ENCODE measurements at places on chromosomes 1 and 21. TPM values are rescaled to one million over a fixed set of nuclear protein-coding genes. Genes with fewer than 3 reads are reported as not detected.

- H3K27me3 ChIP-seq, result peaks cover 29% of the 10 kb centered on the region
- H3K4me1 ChIP-seq, result peaks cover 6% of the 10 kb centered on the region
- H3K36me3 ChIP-seq, result no peaks in the 10 kb centered on the region
- no peak overlapping the region for H3K4me3 ChIP-seq
- no peak overlapping the region for H3K27ac ChIP-seq
- peak; percentile 2 for DNase-seq
These were observed 58.9 kb upstream of the ADARB1 start for GRCh38 chr21:45015469-45015860.

- H3K4me1 ChIP-seq, result peaks cover 59% of the 10 kb centered on the region
- H3K36me3 ChIP-seq, result no peaks in the 10 kb centered on the region
- no peak overlapping the region for H3K4me3 ChIP-seq
- H3K27me3 ChIP-seq, result peaks cover 30% of the 10 kb centered on the region
- H3K27ac ChIP-seq, result peak overlapping the region; percentile 13
These were observed 12.2 kb upstream of the FASLG start for GRCh38 chr1:172646653-172647052.

- no peak for DNase-seq
- no peaks in the 10 kb centered on the region for H3K27me3 ChIP-seq
- H3K27ac ChIP-seq, result peak overlapping the region; percentile 13
- H3K4me1 ChIP-seq, result peaks cover 71% of the 10 kb centered on the region
- H3K4me3 ChIP-seq, result no peak overlapping the region
These were observed 79.4 kb downstream of the CAPZB start for GRCh38 chr1:19405761-19406487.

DNA sequence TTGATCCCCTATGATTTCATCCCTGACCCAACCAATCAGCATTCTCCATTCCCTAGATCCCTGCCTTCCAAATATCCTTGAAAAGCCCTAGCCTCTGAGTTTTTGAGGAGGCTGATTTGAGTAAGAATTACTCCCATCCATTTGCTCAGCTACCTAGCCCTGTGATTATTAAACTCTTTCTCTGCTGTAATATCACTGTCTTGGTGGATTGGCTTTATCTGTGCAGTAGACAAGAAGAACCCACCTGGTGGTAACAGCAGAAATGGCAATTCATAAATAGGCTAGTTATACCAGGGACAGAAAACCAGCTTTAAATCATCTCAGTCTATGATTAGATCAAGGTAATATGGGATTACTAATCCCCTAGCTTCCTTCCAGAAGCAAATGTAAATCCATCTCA is 13.0 kb downstream of the IL20 start:
- no peak overlapping the region for H3K27ac ChIP-seq
- no peak for DNase-seq
- H3K4me3 ChIP-seq, result no peak overlapping the region
- H3K4me1 ChIP-seq, result peaks cover 10% of the 10 kb centered on the region
- peaks cover 13% of the 10 kb centered on the region for H3K36me3 ChIP-seq

KRTCAP2 gene
- total RNA-seq, result 125 TPM

DNA sequence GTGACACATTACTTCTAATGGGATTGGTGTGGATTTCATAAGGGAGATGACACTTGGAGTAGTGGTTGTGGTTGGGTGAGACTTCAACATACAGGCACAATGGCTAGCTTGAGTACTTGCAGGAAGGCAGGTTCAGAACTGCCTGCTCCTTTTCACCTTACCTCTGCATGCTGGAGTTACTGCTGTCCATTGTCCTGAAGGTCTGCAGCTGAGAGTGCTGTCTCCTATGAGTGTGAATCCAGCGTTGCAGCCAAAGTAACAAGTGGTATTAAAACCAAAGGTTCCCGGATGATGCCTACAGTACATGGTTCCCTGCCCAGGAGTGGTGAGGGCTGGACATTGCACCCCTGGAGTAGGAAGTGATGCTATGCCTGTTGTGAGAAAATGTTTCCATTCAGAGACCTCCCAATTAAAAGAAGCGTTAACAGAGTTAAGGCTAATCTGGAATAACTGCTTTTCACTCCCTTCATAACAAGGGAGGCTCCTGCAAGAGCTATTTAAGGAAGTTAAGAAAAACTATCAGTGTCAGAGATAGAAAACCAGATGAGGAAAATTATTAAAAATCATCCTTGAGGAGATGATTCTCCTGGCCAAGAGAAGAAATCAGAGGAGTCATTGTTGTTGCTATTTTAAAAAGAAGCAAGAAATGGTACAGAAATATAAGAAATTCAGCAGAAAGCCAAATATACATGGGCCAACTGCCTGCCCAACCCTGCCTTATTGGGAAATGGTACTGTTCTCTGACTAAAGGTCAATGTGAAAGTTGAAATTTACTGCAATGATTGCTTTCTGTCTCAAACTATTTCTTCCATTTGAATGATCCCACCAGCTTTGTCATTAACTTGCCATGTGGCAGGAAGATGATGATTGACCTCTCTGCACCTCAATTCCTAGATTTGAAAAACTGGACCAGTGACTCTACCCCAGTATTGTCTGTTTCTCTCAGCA is 9.8 kb upstream of the F5 start:
- no peak overlapping the region for H3K27ac ChIP-seq
- H3K4me3 ChIP-seq, result no peak overlapping the region
- H3K36me3 ChIP-seq, result peaks cover 3% of the 10 kb centered on the region
- peak; percentile 57 for DNase-seq
- H3K4me1 ChIP-seq, result peaks cover 62% of the 10 kb centered on the region

DNA sequence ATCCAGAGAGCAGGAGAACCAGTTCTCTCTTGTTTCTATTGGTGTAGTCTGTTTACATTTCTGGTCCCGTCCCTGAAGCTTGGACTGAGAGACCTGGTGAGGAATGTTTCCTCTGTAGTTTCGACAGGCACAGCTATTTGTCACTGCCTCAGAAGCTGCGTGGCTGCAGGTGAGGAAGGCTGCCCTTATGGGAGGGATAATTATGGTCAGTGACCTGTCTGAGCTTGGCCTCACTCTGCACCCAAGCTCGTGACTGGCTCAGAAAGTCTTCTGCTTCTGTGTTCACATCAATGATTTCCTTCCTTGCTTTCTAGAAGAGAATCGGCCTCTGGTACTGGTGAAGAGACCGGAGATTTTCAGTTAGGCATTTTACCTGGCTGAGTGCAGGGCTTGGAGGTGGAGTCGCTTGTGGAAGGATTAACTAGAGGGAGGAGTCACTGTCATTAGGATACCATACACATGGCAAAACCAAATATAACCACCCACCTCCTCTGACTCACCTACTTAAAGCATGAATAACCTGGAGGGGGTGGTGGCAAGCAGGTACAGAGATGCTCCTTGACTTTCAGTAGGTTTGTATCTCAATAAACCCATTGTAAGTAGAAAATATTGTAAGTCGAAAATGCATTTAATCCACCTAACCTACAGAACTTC is 19.9 kb upstream of the WDR26 start:
- no peak for DNase-seq
- H3K27ac ChIP-seq, result no peak overlapping the region
- H3K27me3 ChIP-seq, result no peaks in the 10 kb centered on the region
- H3K36me3 ChIP-seq, result peaks cover 2% of the 10 kb centered on the region
- peaks cover 19% of the 10 kb centered on the region for H3K4me1 ChIP-seq
- no peak overlapping the region for H3K4me3 ChIP-seq

GREM2 gene
- 0.07 TPM for total RNA-seq

DNA sequence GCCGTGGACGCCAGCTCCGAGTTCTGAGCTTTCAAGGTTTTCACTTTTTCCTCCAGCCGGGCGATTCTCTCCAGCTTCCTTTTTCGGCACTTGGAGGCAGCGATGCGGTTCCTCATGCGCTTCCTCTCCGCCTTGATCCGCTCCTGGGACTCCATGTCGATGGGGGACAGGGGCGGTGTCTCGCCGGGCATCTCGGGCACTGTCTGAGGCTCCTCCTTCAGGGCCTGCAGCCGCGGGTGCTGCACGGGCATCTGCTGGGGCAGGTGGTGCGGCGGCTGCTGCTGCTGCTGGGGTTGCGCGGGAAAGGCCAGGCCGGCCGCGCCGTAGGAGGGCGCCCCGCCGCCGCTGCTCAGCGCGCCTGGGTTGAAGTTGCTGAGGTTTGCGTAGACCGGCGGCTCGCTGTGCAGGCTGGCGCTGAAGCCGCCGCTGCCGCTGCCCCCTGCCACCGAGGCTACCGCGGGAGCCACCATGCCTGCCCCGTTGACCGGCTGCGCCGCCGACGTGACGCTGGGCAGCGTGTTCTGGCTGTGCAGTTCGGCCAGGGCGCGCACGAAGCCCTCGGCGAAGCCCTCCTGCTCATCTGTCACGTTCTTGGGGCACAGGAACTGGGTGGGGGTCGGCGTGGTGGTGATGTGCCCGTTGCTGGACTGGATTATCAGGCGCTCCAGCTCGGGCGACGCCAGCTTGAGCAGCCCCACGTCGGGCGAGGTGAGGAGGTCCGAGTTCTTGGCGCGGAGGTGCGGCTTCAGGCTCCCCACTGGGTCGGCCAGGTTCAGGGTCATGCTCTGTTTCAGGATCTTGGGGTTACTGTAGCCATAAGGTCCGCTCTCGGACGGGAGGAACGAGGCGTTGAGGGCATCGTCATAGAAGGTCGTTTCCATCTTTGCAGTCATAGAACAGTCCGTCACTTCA is 1.4 kb downstream of the JUN start:
- H3K4me3 ChIP-seq, result peak overlapping the region; percentile 79
- H3K27ac ChIP-seq, result peak overlapping the region; percentile 82
- H3K4me1 ChIP-seq, result peaks cover 17% of the 10 kb centered on the region

DNA sequence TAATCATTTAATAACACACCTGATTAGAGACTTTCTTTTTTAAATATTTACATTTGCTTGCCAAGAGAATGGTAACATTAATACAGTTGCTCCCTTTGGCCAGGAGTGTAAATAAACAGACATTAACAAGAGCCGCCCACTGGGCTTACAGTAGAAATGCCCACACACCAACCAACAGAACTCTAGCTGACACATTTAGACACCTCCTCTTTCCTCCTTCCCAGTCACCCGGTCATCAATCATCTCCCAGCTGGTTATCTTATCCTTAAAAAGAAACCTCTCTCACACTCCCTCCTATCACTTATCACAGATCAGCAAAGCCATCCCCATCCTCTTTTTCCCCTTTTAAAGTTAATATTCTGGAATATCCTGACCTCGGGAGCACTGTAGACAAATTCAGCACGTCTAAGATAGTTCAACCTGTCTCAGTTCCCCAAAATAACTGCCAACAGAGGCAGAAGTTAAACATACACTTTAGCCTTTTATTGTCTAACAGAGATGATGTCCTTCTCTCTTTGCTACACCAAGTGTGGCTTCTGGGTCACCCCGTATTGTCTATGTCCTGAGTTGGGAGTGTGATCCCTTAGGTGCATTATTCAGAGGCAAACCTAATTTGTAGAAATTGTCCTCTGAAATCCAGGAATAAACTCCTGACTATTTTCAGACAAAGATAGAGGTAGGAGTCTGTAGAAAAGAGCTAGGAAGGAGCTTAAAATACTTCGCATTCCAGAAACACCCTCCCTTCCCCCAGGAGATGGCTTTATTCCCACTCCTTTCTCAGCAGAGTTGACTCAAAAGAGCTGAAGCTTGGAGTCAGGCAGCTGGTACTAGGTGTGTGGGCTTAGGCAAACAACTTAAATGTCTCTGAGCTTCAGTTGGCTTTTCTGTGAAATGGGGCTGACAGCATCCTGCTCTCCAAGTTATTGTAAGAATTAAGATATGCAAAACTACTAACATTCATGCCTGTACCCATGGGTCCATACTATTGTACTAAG is 8.8 kb downstream of the MYCL start:
- H3K27me3 ChIP-seq, result peaks cover 36% of the 10 kb centered on the region
- H3K4me1 ChIP-seq, result no peaks in the 10 kb centered on the region
- no peak for DNase-seq
- H3K36me3 ChIP-seq, result no peaks in the 10 kb centered on the region
- H3K27ac ChIP-seq, result no peak overlapping the region
- no peak overlapping the region for H3K4me3 ChIP-seq

DNA sequence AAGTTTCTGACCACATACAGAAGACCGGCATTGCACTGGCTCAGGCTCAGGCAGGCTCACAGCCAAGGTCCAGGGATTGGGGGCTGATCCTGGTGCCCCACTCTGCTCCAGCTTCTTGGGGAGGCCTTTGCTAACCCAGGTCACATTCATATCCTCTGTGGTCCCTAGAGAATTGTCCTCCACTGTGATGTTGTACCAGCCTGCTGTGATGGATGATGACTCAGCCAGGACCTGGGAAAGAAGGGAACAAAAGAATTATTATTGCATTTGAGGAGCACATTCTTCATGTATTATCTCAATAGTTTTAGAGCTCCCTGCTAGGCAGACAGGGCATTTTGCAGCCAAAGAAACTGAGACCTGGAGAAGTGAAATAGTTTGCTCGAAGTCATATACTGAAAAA is 114.3 kb upstream of the ETV3 start:
- H3K4me3 ChIP-seq, result no peak overlapping the region
- no peak overlapping the region for H3K27ac ChIP-seq
- H3K4me1 ChIP-seq, result no peaks in the 10 kb centered on the region
- DNase-seq, result no peak
- no peaks in the 10 kb centered on the region for H3K36me3 ChIP-seq
- peaks cover 31% of the 10 kb centered on the region for H3K27me3 ChIP-seq

MPZL1 gene
- 23.0 TPM for total RNA-seq

DNA sequence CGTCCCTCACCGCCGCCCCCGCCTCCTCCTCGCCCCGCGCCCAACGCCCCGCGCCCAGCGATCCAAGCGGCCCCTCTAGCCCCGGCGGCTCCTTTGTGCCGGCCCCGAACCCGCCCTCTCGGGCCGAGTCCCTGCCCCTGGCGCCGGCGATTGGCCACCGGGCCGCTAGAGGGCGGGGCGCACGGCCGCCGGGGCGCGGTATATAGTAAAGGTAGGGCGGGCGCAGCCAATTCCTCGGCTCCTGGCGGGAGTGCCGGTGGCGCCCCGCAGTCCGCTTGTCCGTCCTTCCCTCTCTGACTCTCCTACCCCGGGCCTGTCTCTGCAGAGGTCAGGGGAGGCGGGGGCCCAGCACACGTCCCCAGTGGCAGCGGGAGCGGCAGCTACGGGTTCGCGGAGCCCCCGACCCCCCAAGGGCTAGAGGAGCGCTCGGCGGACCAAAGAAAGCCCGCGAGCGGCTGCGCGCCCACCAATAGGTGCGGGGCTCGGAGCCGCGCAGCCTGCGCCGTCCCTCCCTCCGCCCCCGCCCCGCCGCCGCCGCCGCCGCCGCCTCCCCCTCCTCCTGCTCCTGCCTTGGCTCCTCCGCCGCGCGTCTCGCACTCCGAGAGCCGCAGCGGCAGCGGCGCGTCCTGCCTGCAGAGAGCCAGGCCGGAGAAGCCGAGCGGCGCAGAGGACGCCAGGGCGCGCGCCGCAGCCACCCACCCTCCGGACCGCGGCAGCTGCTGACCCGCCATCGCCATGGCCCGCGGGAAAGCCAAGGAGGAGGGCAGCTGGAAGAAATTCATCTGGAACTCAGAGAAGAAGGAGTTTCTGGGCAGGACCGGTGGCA is at the start of gene ATP1B1:
TSS of gene ATP1B1 (plus strand) at position 596 of the 826 bp plus-strand sequence. CDS start at position 736, 140 bp downstream.
- peak within 1 kb of the TSS; percentile 78 for H3K4me3 ChIP-seq
- peaks cover 41% of the 10 kb centered on the region for H3K4me1 ChIP-seq
- H3K36me3 ChIP-seq, result no peaks in the 10 kb centered on the region

ACBD3 gene
- total RNA-seq, result 20.2 TPM

GRCh38 chr1:19577561-19577960 is 66.5 kb upstream of the NBL1 start:
- H3K36me3 ChIP-seq, result no peaks in the 10 kb centered on the region
- H3K4me1 ChIP-seq, result peaks cover 8% of the 10 kb centered on the region
- H3K27ac ChIP-seq, result no peak overlapping the region
- no peak for DNase-seq
- no peak overlapping the region for H3K4me3 ChIP-seq
- peaks cover 2% of the 10 kb centered on the region for H3K27me3 ChIP-seq

MXRA8 gene
- total RNA-seq, result 0.25 TPM

- H3K4me3 ChIP-seq, result no peak overlapping the region
- no peaks in the 10 kb centered on the region for H3K36me3 ChIP-seq
- peaks cover 4% of the 10 kb centered on the region for H3K27me3 ChIP-seq
- peaks cover 3% of the 10 kb centered on the region for H3K4me1 ChIP-seq
- DNase-seq, result no peak
These were observed 38.6 kb downstream of the ITSN1 start for GRCh38 chr21:33680870-33681269.
